ENCODE measurements at places on chromosomes 3 and 15.
A peak's percentile ranks its signal among the peaks of the same experiment; 100 is the strongest.

GRCh38 chr3:157201648-157202278, 41.8 kb upstream of the CCNL1 start:
- DNase-seq, result no peak

DNA sequence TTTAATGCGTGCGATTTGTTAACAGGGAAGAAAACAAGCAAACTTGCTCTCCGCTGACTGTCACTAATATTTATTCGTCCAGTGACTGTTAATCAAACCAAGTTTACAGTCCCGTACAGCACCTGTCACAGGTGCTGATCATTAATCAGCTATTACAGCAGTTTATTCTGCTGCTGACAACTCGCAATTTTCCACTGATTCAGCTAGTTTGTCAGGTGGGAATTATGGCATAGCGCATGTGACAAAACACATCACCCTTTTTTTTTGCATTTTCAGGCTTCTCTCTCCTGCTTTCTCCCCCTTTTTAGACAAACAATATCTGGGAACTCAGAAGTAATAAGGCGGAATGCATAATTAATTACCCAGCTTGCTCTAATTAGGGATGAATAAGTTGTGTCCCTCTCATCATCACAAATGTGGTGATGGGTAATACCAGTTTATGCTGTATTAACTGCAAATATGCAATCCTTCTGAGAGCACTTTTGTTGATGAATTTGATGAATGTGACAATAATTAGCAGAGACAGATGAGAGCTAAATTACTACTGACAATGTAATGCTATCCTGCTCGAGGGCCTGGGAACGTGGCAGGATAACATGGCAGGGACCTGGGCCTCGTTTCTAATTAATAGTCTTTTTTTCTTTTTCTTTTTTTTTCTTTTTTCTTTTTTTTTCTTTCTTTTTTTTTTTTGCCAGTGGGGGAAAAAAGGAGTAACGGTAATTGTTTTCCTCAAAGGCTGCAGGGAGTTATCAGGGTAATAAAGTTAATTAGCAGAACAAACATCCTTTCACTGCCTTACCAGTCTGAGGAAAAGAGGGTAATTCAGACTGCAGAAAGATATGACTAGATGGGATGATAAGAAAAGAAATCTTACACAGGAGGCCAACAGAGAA, 150.3 kb upstream of the SOX2 start:
- DNase-seq, result no peak

- no peak for DNase-seq
These were observed 40.7 kb downstream of the FSTL1 start for GRCh38 chr3:120410116-120410515.

GRCh38 chr15:39624806-39625205, 43.9 kb downstream of the THBS1 start:
- peak; percentile 28 for DNase-seq

GRCh38 chr3:8768364-8769087, 887 bp downstream of the OXTR start:
- DNase-seq, result peak; percentile 4

- no peak for DNase-seq
These were observed 306.5 kb downstream of the PLOD2 start for GRCh38 chr3:145854499-145854898.

- DNase-seq, result no peak
These were observed 17.8 kb upstream of the ZFYVE19 start for GRCh38 chr15:40789119-40789518.

DNA sequence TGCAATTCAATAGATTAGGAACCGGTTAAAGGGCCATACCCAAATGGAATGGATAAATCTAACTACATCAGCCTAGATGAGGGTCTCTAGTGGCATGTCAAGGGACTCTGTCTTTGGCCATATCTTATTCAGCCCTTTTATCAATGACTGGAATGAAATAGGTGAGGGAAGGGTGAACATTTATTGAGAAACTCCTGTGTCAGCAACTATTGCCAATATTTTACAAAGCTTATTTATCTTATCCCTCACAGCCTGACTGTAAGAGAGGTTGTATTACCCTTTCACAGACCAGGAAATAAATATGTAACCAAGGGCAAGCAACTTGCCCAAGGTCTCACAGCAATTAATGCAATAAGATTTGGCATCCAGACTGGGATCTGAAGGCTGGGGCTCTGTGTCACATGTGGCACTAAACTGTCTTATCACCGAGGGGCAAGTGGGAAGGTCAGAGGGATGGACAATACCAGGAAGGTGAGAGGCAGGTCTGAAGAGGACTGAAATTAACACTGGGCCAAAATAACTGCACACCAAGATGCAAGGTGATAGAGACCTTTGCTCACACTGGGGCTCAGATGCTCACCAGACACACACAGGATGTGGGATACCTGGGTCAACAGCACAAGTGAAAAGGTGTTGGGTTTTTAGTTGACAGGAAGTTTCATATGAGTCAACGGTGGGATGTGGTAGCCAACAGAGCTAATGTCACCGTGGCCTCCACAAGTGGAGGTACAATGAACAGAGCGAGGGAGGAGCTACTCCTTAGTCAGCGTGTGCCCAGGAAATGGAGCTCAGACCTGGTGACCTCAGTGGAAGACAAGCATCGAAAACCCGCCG, 261.3 kb downstream of the RPLP1 start:
- DNase-seq, result peak; percentile 41

DNA sequence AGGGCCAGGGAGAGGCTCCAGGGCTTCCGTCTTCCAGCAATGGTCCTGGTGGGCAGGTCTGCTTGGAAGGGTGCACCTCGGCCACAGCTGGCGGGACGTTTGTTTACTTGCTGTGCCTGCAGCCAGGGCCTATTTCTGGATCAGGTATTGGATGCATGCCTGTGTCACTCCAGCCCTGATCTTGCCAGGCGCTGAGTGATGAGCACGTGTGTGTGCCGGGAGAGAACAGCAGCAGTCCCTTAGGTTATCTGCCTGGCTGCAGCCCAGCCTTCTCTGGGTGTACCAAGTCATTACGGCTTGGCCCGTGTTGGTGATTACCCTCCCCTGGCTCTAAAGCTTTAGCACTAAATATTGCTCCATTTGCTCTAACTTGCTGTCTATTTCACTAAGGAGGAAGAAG, 14.9 kb downstream of the CCDC32 start:
- DNase-seq, result no peak

GRCh38 chr15:69576035-69576526, 123.5 kb downstream of the RPLP1 start:
- peak; percentile 48 for DNase-seq

GRCh38 chr3:86830566-86830965, 160.4 kb downstream of the VGLL3 start:
- DNase-seq, result no peak

DNA sequence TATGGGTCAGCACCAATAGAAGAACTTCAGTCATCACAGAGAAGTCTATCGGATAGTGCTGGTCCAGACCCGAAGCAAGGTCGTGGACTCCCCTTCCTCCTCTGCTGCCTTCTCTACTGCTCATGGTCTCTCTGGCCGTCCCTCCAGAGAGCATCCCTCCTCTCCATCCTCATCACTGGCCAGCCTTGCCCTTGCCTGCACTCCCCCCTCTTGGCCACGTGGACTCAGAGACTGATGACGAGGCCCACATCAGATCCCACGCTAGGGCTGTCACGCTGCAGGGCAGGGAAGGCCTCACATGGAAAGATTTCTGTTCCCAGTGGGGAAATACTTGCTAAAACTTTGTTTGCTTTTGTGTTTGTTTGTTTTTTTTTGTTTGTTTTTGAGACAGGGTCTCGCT, 35.3 kb downstream of the IGDCC3 start:
- DNase-seq, result no peak

GRCh38 chr3:169143506-169143905, 520.0 kb downstream of the MECOM start:
- DNase-seq, result no peak

DNA sequence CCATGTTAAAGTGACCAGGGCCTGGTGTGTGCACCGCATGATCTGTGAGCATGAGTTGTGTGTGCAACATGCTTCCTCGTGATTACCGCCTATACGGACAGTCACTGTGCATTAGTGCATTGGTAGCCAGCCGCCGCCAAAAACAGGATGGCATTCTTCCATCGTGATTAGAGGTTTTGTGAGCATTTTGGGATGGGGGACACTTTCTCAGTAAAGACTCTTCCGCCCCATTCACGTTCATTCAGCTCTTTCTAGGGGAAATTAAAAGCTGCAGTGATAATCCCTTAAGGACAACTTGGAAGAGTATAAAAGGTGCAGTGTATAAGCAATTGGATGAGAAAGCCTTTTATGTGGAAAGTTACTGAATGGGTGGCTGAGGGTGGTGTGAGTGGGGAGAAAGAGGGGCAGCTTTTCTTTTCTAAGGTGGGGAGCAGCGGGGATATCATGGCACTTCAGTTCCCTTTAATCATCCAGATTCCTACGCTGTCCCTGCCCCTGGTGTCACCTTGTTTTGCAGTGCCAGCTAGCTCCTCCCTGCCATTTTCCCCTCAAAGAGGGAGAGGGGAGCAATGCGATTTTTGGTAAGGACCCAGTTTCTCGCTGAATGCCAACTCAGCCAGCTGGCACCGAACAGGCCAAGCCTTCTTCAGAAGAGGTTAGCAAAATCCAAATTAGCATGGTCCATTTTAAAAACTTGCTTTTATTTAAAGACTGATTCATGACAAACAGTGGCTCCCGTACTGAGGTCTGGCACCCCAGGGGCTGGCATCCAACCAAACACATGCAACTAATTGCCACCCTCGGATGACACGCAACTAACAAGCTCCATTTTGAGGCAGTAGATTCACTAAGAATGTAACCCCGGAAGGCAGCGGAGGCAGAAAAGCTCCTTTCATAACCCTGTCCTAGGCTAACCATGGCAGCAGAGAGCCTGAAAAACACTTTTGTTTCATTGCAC, 447.8 kb downstream of the FHIT start:
- no peak for DNase-seq

- no peak for DNase-seq
These were observed 76.3 kb downstream of the CACNA1D start for GRCh38 chr3:53570709-53571108.

GRCh38 chr3:8834974-8835373, 65.6 kb upstream of the OXTR start:
- DNase-seq, result no peak

- no peak for DNase-seq
These were observed 67.2 kb downstream of the WDR76 start for GRCh38 chr15:43893956-43894355.

DNA sequence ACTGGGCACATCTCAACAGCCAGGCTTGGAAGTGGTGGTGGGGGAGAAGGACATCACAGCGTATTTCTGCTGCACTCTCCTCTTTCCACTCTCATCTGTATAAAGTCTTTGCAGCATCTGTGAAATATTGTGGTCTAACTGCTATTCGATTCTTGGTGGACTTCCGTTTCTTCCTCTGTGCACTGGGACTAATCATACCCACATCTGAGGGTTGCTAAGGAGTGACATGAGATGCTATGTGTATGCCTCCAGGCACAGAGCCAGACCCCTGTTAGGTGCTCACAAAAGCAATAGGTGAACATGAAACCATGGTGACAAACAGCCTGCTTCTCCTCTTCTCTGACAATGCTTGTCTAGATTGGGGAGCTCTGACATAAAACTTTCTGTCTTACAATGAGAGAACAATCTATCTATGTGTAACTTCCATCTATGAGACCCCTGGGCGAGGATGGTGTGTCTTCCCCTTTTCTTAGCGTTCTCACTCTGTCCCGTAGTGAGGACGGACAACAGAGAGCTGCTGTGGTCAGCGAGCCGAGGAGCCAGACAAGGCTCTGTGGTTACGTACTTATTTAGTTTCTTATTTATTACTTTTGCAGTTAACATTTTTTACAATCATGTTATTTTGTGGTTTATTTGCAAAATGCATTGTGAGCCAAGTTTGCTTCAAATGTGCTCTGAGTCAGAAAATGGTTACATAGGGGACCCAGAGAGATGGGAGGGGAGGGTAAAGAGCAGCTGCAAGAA, 196.7 kb upstream of the TPRG1 start:
- DNase-seq, result no peak

DNA sequence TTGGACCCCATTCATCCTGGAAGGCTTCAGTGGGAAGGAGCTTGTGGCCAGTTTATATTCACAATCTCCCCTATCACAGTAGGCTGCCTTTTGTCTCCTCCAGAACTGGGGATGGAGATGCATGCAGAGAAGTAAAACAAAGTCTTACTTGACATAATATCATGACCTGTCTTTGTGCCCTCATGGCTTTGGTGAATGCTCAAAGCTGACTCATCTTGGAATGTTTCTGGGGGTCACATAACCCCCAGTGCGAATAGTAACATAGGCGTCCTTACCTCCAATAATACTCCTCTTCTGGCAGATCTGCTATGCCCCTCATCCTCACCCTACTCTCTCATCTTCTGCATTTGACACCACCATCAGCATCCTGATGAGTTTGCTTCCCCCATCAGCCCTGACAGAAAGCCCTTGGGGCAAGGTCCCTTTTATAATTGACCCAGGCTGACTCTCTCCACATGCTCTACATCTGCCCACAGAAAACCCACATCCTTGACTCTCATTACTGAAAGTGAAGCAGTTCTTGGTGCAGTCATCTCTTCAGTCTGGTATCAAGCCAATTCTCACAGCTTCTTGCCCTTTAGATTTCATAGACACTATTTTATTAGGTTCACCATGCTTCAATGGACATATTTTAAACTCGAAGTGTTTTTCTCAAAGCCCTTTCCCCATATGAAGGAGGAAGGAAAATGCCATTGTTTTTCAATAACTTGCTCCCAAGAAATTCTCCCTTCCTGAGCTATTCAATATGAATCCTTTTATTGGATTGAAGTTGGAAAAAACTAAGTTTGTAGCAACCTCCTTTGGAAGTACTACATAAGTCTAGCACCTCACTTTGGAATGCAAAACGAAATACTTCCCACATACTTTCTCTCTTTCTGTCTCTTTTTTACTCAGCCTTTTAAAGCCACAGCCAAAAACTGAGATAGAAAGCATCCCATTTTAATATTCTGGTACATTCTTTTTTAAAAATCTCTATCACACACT, 36.6 kb downstream of the OSTN start:
- DNase-seq, result no peak

DNA sequence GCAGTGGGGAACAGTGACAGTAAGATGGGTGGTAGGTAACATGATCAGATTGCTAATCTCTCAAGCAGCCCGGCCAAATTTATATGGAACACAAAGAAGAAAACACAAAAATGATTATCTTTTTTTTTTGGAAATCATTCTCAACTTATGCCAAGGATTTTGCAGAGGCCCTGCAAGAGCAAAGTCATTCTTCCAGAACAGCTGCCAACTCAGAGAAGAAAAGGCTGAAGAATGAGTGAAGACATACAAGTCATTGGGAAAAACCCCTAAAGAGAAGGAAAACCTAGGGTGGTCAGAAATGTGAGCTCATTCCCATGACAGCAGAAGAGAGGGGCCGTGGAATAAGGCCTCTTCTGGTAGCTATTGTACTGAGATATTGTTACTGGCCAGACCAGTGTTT, 246.7 kb downstream of the SHOX2 start:
- DNase-seq, result no peak

Data from stimulated activated CD4-positive, alpha-beta T cell treated with anti-CD3 and anti-CD28 coated beads, TNF-alpha, amount 100 ng/mL, for 24 hours (primary cell).